Type B pancreatic cell (in vitro differentiated cells): ENCODE measurements at places on chromosomes 7 and 10.

- H3K36me3 ChIP-seq = peaks cover 3% of the 10 kb centered on the region
- peak within 1 kb of the TSS; percentile 97 for H3K4me3 ChIP-seq
- H3K4me1 ChIP-seq = peaks cover 34% of the 10 kb centered on the region
- no peaks in the 10 kb centered on the region for H3K27me3 ChIP-seq
Observed at GRCh38 chr10:101694674-101695403, at the start of gene FBXW4. TSS of gene FBXW4 (minus strand) at chr10:101695170. CDS start at chr10:101695105, 65 bp downstream.

DNA sequence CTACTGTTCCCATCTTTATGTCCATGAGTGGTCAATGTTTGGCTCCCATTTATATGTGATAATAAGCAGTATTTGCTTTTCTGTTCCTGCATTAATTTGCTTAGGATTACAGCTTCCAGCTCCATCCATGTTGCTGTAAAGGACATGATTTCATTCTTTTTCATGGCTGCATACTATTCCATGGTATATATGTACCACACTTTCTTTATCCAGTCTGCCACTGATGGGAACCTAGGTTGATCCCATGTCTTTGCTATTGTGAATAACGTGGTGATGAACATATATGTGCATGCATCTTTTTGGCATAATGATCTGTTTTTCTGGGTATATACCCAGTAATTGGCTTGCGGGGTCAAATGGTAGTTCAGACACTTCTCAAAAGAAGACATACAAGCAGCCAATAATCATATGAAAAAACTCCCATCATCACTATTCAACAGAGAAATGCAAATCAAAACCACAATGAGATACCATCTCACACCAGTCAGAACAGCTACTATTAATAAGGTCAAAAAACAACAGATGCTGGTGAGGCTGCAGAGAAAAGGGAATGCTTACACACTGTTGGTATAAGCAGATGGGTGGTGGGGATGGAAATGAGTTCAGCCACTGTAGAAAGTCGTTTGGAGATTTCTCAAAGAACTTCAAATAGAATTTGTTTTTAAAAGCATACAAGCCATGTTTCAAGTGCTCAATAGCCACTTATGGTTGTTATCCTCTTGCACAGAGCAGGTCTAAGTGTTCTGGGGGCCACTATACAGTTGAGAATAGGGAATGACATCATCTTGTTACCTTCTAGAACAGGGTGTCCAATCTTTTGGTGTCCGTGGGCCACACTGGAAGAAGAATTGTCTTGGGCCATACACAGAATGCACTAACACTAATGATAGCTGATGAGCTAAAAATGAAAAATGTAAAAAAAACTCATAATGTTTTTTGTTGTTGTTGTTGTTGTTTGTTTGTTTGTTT is 23.2 kb upstream of the SDK1 start:
- no peaks in the 10 kb centered on the region for H3K4me1 ChIP-seq
- no peak for DNase-seq
- H3K27ac ChIP-seq = no peak overlapping the region
- H3K27me3 ChIP-seq = peaks cover 7% of the 10 kb centered on the region
- no peak overlapping the region for H3K4me3 ChIP-seq

- peaks cover 4% of the 10 kb centered on the region for H3K4me1 ChIP-seq
- peaks cover 25% of the 10 kb centered on the region for H3K27me3 ChIP-seq
- H3K36me3 ChIP-seq = no peaks in the 10 kb centered on the region
- no peak for DNase-seq
- no peak within 1 kb of the TSS for H3K4me3 ChIP-seq
Observed at GRCh38 chr10:127549009-127549408, at the start of gene NPS. TSS of gene NPS (plus strand) at chr10:127549309. CDS start at chr10:127549369, 60 bp downstream.

- no peak overlapping the region for H3K4me3 ChIP-seq
- peaks cover 14% of the 10 kb centered on the region for H3K4me1 ChIP-seq
- no peaks in the 10 kb centered on the region for H3K36me3 ChIP-seq
- H3K27me3 ChIP-seq = no peaks in the 10 kb centered on the region
- no peak for DNase-seq
- no peak overlapping the region for H3K27ac ChIP-seq
Observed at GRCh38 chr7:15557686-15558085, 4.1 kb downstream of the AGMO start.

DNA sequence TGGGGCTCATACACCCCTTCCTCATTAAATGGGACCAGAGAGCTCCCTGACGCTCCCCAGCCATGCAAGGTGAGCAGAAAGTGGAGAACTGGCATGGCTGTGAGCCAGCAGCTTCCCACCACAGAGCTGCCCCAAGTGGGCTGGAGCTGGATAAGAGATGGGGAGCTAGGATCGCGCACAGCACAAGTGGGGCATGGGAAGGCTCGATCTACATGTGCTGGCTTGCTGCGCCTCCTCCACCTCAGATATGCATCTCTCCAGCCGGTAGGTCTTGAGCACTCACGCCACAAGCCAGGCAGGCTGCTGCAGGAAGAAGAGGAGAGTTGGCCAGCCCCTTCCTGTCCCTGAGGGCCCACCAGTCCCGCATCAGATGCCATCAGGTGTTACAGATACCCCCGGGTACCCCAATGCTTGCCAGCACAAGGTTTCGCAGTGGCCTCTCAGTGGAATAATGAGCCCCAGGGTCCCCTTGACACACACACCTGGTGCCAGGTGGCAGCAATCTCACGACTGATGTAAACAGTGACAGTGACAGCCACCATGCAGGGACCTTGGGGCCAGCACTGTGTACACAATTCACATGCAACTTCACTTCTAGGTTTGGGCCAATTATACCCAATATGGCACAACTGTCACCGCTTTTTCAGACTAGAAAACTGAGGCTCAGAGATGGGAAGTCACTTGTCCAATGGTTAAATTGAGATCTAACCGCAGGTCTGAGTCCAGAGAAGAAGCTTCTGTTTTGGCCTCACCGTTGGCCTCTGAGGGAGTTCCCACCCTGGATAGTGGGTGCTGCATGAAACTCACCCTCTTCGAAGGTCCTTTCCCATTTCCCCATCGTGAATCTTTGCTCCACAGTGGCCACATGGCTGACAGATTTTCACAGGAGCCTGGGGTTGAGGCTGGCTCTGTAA is 79.3 kb downstream of the OAT start:
- H3K4me3 ChIP-seq = no peak overlapping the region
- peak; percentile 54 for DNase-seq
- no peaks in the 10 kb centered on the region for H3K36me3 ChIP-seq
- H3K4me1 ChIP-seq = peaks cover 7% of the 10 kb centered on the region
- no peak overlapping the region for H3K27ac ChIP-seq
- no peaks in the 10 kb centered on the region for H3K27me3 ChIP-seq

GRCh38 chr10:74133923-74134820 is 16.5 kb downstream of the AP3M1 start:
- no peak for DNase-seq
- no peaks in the 10 kb centered on the region for H3K27me3 ChIP-seq
- H3K36me3 ChIP-seq = peaks cover 23% of the 10 kb centered on the region
- H3K4me1 ChIP-seq = no peaks in the 10 kb centered on the region
- no peak overlapping the region for H3K27ac ChIP-seq
- H3K4me3 ChIP-seq = no peak overlapping the region

- no peak overlapping the region for H3K4me3 ChIP-seq
- DNase-seq = no peak
- no peaks in the 10 kb centered on the region for H3K36me3 ChIP-seq
- H3K27ac ChIP-seq = no peak overlapping the region
Observed at GRCh38 chr7:112079673-112080072, 126.5 kb downstream of the DOCK4 start.

- H3K36me3 ChIP-seq = peaks cover 41% of the 10 kb centered on the region
- H3K4me3 ChIP-seq = peak overlapping the region; percentile 89
- DNase-seq = no peak
- no peaks in the 10 kb centered on the region for H3K27me3 ChIP-seq
- H3K27ac ChIP-seq = peak overlapping the region; percentile 91
Observed at GRCh38 chr7:134891696-134892678, 94.3 kb upstream of the AGBL3 start.

GRCh38 chr7:693280-693679 is 33.2 kb upstream of the DNAAF5 start:
- no peaks in the 10 kb centered on the region for H3K27me3 ChIP-seq
- no peak for DNase-seq
- H3K36me3 ChIP-seq = peaks cover 23% of the 10 kb centered on the region
- no peak overlapping the region for H3K4me3 ChIP-seq

- peaks cover 21% of the 10 kb centered on the region for H3K4me1 ChIP-seq
- H3K4me3 ChIP-seq = no peak overlapping the region
- H3K36me3 ChIP-seq = no peaks in the 10 kb centered on the region
- H3K27me3 ChIP-seq = peaks cover 3% of the 10 kb centered on the region
Observed at GRCh38 chr10:74913377-74913979, 87.1 kb downstream of the KAT6B start.

GRCh38 chr10:113486531-113486930 is 66.3 kb upstream of the HABP2 start:
- H3K27me3 ChIP-seq = peaks cover 13% of the 10 kb centered on the region
- H3K4me3 ChIP-seq = no peak overlapping the region
- peaks cover 3% of the 10 kb centered on the region for H3K36me3 ChIP-seq

DNA sequence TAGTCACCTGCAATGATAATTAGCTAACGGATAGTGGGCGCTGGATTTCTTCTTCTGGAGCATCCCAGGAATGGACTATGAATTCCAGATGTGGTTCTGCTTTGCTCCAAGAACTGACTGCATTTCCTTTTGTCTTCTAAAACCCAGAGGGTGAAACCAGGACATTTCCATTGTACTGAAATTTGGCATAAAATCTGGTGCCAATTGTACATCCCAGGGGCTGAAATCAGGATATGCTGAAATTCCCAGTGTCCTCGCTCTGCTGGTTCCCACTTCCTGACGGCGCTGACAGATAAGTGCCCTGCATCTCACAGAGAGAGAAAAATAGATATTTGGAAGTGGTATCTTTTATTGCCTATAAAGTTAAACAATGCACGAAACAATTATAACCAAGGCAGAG is 31.9 kb downstream of the RBM20 start:
- no peak overlapping the region for H3K27ac ChIP-seq
- H3K27me3 ChIP-seq = peaks cover 29% of the 10 kb centered on the region
- DNase-seq = no peak
- H3K4me3 ChIP-seq = no peak overlapping the region

- H3K27me3 ChIP-seq = peaks cover 13% of the 10 kb centered on the region
- no peak overlapping the region for H3K4me3 ChIP-seq
- peaks cover 12% of the 10 kb centered on the region for H3K4me1 ChIP-seq
- no peak overlapping the region for H3K27ac ChIP-seq
- no peaks in the 10 kb centered on the region for H3K36me3 ChIP-seq
Observed at GRCh38 chr10:111835574-111835973, 348.0 kb downstream of the GPAM start.

DNA sequence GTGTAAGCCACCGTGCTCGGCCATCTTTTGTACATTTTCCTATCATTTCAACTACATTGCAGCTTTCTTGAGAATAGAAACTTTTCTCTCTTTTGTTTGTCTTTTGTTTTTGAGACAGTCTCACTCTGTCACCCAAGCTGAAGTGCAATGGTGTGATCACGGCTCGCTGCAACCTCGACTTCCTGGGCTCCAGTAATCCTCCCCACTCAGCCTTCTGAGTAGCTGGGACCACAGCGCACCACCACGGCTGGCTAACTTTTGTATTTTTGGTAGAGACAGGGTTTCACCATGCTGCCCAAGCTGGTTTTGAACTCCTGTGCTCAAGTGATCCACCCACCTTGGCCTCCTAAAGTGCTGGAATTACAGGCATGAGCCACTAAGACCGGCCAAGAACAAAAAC is 31.3 kb upstream of the DAGLB start:
- no peak for DNase-seq
- no peaks in the 10 kb centered on the region for H3K27me3 ChIP-seq
- no peak overlapping the region for H3K27ac ChIP-seq
- peaks cover 42% of the 10 kb centered on the region for H3K4me1 ChIP-seq
- no peak overlapping the region for H3K4me3 ChIP-seq

GRCh38 chr7:28617308-28617880 is 205.1 kb downstream of the CREB5 start:
- H3K4me1 ChIP-seq = peaks cover 12% of the 10 kb centered on the region
- H3K27ac ChIP-seq = no peak overlapping the region
- no peak for DNase-seq

DNA sequence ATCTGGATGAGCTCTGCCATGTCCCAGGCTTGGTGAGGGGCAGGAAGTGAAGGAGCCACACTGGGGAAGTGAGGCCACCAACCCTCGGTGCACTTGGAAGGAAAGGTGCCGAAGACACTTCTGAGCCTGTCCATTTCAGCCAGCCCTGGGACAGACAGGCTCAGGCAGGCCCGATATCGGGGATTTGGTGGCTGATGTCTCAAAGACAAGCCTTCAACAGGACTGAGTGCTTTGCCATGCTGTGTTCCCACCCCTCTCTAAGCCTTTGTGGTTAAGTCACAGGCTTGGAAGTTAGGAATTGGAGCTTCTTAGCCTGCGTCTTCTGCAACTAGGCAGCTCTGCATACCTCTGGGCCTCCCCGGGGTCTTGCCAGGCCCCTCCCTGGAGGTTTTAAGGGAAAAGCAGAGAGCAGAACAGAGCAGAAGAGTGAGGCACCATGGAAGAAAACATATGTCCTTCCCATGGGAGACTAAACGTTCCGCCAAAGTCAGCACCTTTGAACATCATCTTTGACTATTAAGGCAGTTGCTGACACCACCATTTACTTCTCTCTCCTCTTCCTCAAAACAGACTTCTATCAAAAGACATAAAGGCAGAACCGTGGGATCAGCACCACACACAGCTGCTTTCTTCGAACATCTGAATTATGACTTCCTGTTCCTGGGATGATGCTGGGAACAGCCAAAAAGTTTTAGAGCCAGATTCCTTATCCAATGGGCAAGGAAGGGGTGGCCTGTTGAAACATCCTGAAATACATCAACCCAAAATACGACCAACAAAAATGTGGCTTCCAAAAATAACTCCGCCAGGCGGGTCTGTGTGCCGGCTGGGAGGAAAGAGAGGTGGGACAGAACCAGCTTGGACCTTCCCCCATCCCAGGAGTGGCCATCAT is 71.8 kb downstream of the AFAP1L2 start:
- no peaks in the 10 kb centered on the region for H3K36me3 ChIP-seq
- no peak overlapping the region for H3K4me3 ChIP-seq
- H3K27me3 ChIP-seq = no peaks in the 10 kb centered on the region
- no peak overlapping the region for H3K27ac ChIP-seq

DNA sequence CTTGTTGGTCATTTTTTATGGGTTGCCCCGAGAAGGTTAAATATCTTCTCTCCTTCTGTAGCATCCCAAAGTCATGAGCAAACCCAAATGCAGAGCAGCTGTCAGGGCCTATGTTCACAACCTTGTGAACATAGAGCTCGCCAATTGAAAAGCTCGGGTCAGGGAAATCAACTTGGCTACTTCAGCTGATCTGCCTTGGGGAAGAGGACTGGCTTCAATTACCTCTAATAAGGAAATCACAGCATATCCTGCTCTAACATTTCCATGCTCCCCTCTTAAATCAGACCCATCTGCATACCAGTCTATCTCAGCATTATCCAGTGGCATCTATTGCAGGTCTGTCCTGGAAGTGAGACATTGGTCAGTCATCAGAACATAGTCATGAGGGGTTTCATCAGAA is 105.6 kb downstream of the ANKRD26 start:
- peaks cover 8% of the 10 kb centered on the region for H3K36me3 ChIP-seq
- no peaks in the 10 kb centered on the region for H3K27me3 ChIP-seq
- no peak overlapping the region for H3K4me3 ChIP-seq
- H3K4me1 ChIP-seq = no peaks in the 10 kb centered on the region
- H3K27ac ChIP-seq = no peak overlapping the region

GRCh38 chr7:24108906-24109376 is 175.0 kb upstream of the NPY start:
- no peak for DNase-seq
- H3K27ac ChIP-seq = no peak overlapping the region
- H3K36me3 ChIP-seq = no peaks in the 10 kb centered on the region
- H3K4me3 ChIP-seq = no peak overlapping the region
